ENCODE measurements at places on chromosomes 7 and 10.
A peak's percentile ranks its signal among the peaks of the same experiment; 100 is the strongest.

GRCh38 chr7:151940048-151940811 lies 16.0 kb upstream of the GALNTL5 start:
- no peak for DNase-seq

DNA sequence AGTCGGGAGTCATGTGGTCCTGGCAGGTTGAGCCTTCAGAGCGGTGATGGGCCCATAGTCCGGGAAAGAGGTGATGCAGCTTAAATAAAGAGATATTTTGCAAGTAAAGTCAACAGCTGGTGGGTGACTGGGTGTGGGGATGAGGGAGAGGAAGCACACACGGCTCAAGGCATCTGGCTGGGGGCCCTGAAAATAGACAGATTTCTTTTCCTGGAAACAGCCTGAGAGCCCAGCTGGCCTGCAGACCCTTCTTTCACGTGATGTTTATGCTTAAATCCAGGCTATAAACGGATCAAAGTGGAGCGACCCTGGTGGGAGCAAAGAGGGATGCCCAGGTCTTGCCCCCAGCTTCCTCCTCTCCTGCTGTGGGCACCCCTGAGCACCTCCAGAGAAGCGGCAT lies 149.1 kb downstream of the TEX36 start:
- no peak for DNase-seq

- DNase-seq = no peak
Measured at GRCh38 chr10:7547206-7547605, 119.6 kb downstream of the ITIH5 start.

DNA sequence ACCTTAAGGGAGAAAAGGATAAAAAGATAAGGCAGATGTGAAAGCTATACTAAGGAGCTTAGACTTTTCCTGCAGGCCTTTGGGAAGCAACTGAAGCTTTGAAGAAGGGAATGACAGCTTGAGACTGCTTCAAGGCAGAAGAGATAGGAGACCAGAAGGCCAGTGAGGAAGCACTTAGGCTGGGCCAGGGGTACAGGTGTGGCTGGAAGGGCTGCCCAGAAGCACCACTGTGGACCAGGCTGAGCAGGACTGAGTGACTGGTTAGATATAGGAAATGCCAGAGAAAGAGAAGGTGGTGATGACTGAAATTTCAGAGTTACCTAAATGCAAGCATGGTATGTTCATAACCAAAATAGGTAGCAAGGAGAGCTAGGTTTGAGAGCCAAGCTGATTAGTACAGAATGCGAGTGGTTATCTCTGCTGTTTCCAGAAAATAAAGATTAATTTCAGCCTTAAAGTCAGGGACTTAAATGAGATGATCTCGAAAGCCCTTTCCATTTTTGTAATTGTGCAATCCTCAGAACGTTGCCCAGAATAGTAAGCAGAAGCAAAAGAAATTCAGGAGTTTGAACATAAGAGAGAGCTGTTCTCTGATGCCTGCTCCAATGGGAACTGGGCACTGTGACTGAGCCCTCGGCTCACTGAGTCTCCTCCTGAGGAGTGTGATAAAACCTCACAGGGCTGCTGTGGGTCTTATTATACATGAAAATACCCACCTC lies 54.9 kb downstream of the MET start:
- no peak for DNase-seq

DNA sequence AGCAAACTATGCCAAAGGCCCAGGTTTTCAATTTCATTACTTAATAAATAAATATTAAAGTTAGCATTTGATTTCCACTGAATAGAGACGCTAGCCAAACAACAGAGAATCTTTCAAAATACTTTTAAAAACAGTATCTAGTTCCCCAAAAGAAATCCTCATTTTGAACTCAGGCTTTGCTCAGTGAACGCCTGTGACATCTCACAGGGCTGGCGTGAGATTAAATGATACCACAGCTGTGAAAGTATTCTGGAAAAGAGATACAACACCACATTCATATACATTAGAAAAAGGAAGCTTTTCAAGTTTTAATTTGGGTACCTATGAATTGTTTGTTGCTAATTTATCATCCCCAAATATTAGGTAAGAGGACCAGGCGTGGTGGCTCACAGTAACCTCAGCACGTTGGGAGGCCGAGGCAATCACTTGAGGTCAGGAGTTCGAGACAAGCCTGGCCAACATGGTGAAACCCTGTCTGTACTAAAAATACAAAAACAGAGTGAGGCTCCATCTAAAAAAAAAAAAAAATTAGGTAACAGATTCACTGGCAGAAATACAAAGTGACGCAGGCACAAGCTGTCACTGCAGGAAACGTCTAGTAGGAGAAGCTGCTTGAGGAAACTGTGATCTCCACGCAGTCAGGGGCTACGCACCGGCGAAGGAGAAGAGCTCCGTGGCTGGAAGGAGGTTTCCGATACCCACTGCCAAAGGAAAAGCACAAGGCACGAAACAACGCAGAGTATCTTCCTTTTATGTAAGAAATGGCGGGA lies 50.0 kb downstream of the AMZ1 start:
- peak; percentile 55 for DNase-seq

DNA sequence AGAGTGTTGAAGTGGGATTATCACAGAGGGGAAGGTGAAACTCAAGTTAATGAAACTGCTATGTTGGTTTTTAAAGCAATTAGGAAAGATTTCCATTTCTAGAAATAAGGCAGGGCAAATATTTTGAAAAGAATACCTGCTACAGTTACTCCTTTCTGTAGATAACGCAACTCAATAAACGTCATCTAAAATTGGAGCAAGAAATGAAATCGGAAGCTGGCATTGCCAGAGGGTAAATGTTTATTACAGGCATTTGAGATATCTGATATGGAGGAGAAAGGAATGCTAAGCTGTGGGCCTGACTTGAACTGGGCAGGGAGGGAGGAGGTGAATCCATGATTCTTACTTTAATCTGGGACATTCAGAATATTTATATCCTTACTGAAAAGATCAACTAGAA lies 217.0 kb upstream of the ADARB2 start:
- DNase-seq = no peak

GRCh38 chr7:69285854-69286253 lies 312.4 kb upstream of the AUTS2 start:
- DNase-seq = no peak

DNA sequence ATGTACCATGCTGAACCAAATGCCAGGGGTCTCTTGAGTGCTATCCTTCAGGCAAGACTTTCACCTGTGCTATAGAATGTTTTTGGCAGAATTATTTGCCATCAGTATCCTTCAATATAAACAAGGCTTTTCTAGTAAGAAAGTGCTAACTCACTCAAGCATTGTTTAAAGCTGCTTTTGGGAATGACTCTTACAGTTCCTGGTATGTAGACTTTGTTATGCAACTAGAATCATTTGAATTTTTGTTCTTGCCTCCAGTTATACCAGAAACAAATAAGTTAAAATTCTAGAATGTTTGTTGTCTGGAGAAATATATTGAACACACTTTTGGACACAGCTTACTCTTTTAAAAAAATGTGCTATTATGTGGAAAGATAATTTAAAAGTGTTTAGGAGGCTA lies 39.5 kb upstream of the RTKN2 start:
- no peak for DNase-seq

- no peak for DNase-seq
Measured at GRCh38 chr7:150845421-150845861, 6.9 kb upstream of the AOC1 start.

DNA sequence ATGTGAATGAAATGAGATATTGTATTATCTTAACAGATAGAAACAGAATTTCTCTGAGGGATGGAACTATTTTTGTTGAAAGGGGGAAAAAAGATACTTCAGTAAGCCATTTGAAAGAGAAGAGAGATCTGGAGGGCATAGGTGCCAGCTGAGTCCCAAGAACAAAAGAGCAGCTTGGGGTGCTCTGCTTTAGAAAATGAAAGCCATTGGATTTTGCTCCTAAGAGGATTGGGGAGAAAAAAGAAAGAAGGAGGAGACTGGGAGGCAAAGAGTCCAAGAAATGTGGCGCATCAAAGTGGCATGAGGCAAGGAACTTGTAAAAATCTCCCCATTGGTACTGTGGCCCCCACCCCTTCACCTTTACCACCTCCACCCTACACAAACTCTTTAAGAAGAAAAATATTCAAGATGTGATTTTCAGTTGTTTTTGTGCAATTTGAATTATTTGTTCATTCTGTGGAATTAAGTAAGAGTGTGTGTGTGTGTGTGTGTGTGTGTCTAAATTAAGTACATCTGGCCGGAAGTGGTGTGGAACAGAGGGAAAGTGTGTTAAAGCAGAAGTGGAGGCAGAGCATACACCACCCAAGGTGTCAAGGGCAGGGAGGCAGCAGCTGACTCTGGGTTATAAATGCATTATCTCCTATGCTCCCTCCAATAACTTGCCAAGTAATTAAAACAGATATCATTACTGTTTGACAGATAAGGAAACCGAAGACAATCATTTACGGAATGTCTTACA lies 9.9 kb upstream of the GNAI1 start:
- DNase-seq = no peak

DNA sequence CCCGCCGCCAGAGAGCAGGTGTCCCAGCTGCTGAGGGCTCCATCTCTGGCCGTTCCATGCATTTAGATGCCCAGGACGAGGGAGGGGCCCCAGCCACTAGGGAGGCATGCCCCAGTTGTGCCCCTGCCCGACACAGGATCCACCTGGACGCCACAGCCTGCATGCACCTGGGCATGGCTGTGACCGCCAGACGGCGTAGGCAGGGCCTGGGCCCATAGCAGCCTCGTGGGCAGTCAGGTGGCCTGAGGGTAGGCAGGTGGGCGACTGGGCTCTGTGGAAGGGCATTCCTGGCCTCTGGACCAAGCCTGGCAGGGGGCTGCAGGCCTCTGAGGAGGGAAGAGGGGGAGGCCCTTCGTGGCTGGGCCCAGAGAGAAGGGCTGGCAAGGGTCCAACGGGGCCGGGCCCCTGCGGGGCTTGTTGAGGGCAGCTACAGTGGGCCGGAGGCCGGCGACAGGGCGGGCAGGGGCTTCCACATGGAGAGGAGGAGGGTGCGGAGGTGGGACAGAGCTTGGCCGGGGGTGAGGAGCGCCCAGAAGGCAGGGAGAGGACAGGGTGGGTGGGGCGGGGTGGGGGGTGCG lies 76.0 kb upstream of the NKX6-2 start:
- DNase-seq = no peak

GRCh38 chr7:16065939-16066338 lies 355.4 kb downstream of the CRPPA start:
- DNase-seq = no peak

GRCh38 chr7:156764016-156764669 lies 123.6 kb downstream of the RNF32 start:
- DNase-seq = no peak

GRCh38 chr10:93063977-93064660 lies 3.5 kb downstream of the CYP26C1 start:
- DNase-seq = no peak

DNA sequence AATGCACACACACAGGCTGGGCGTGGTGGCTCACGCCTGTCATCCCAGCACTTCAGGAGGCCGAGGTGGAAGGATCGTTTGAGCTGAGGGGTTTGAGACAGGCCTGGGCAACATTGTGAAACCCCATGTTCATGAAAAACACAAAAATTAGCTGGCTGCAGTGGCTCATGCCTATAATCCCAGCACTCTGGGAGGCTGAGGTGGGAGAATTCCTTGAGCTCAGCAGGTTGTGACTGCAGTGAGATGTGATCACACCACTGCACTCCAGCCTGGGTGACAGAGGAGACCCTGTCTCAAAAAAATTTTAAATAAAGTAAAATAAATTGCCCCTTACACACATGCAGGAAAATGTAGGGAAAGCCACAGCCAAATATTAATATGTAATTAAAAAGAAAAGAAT lies 44.1 kb downstream of the RNF32 start:
- no peak for DNase-seq

DNA sequence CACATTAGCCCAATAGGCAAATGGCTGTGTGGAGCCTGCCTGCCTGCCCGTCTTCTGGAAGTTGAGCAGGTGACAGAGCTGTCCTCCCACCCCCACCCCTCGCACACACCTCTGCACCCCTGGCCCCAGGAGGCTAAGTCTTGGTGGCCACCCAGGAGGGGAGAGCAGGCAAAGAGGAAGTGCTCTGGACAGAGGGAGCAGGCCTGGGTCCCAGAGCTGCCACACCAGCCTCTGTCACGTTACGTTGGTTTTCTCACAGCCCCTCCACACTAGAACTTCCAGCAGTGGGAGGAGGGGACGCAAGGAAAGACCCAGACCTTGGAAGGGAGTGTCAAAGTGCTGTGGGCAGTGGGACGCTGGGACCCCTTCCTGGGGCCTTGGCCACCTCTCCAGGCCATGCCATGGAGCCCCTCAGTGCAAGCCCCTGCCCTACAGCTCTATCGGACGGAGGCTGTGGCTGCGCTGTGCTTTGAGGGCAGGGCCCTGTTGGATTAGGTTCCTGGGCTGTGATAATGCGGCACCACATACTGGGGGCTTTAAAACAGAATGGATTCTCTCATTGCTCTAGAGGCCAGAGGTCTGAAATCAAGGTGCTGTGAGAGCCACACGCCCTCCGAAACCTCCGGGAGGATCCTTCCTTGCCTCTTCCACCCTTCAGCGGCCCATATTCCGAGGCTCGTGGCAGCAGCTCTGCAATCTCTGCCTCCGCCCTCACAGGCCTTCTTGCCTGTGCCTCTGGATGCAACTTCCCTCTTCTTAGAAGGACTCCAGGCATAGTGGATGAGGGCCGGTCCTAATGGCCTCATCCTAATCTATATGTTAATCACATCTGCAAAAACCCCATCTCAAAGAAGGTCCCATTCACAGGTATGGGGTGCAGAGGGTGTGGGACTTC lies 9.9 kb downstream of the PRKAG2 start:
- no peak for DNase-seq

GRCh38 chr10:47062441-47063200 lies 151.4 kb downstream of the PTPN20 start:
- DNase-seq = no peak

DNA sequence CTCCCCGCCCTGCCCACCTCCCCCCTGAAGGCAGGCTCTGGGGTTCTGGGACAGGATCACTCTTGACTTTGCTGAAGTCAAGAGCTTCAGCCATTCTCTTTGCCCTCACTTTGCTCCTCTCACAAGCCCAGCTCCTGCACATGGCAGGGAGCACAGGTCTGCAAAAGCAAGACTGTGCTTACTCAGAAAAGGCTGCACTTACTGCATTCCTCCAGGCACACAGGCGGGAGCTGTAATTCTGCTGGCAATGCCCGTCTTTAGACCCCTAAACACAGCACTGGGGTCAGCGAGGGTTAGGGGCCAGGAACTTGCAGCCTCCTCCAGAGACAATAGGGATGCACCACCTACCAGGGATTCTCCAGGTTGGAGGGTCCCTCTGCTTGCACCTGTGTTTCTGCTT lies 523.7 kb downstream of the TCERG1L start:
- DNase-seq = no peak

DNA sequence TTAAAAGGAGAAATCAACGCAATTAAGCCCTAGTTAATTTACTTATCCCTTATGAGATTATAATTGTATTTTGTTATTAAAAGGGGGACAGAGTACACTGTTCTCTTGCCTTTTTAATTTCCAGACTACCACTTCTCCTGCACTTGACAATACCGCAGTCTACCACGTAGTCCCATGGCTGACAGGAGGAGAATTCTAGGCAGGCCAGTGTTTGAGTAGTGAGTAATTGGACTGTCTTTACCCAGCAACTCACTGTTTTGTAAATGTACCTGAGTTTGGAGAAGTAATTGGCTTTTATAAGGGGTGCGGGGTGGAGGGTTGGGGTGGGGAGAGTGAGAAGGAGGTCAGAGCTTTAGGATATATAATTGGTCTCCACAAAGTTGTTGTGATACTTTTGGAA lies 85.4 kb downstream of the CFTR start:
- DNase-seq = no peak

GRCh38 chr7:42414941-42415505 lies 178.0 kb upstream of the GLI3 start:
- DNase-seq = no peak
